Stimulated activated CD4-positive, alpha-beta T cell treated with anti-CD3 and anti-CD28 coated beads, TNF-alpha, amount 100 ng/mL, for 4 hours (primary cell): ENCODE measurements at places on chromosomes 6 and 20.

- DNase-seq: no peak
Measured at GRCh38 chr6:147287869-147288271, 83.7 kb downstream of the STXBP5 start.

GRCh38 chr20:40965671-40966070 lies 63.0 kb upstream of the TOP1 start:
- DNase-seq: no peak

- DNase-seq: no peak
Measured at GRCh38 chr6:168035661-168036545, 38.4 kb downstream of the KIF25 start.

DNA sequence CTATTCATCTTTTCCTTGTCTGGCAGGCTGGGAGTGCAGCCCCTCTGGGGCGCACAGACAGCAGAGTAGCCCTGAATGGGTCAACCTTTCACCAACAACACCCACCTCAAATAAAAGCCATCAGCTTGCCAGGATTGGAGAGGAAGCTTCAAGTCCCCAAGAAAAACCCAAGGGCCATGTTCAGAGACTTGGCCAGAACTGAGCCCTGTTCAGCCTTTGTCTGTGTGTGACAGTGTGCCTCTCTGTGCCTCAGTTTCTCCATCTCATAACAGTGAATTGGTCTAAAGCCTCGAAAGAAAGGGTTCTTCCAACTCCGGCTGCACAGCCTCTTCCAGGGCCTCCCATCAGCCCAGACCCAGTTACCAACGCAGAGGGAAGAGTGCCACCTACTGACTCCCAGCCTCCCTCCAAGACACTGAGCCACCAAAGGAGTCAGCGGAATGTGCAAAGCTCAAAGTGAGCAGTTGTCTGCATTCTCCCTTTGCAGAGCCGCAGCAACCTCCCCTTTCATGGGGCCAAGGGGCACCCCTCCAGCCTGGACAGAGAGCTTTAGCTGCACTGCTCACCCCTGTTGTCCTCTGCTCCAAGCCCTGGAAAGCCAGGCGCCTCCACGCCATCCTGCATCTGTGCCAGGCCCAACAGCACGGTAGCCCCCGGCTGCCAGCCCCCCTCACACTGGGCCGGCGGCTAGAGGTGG lies 82.7 kb upstream of the TOP1 start:
- DNase-seq: no peak

DNA sequence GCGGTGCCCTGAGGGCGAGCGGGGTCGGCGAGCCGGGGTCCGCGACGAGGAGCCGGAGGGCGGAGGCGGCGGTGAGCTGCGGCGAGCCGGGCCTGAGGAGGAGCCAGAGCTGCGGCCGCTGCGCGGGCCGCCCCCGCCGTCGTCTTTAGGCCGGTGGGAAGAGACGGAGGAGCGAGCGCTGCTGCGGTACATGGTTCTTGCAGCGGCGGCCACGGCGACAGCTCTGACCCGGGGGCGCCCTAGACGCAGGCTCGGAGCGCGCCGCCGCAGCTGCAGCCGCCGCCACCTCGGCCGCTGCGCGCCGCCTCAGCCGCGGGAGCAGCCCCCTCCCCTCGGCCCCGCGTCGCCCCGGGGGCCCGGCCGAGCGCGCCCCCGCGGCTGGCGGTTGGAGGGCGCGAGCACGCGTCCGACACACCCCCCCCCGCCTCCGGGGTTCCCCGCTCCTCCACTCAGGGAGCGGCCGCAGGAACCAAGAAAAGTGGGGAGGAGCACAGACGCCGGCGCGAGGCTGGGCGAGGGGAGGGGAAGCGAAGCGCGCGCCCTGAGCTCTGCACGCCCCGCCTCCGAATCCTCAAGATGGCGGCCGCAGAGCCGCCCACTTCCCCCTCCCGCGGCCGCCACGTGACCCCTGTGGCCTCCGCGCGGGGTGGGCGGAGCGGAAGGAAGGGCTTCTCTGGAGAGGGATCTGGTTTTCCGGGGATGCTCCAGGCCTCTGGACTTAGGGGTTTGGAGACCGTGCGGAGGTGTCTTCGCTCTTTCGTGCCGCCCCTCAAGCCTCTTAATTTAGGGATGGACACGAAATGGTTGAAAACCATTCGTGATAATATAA lies at the start of gene ZNF318:
TSS of gene ZNF318 (minus strand) at position 474 of the 829 bp plus-strand sequence. CDS start at position 192, 282 bp downstream.
- peak; percentile 86 for DNase-seq

DNA sequence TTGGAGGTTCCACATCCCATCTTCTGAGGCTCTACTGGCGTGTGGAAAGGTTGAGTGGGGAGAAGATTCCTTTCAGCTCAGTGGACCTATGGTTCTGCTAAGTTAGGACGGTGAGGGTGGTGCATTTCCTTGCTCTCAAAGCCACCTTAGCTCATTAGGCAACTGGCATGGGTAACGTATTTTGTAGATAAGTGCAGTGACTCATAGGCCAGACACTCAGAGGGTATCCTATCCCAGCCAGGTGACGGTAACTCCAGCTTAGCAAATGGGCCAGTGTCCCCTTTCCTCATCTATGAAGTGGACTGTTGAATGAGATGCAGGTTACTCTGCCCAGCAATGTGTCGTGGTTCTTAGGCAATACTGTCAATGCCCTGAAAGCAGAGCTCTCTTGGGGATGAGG lies 3.7 kb downstream of the RPS6KA2 start:
- no peak for DNase-seq

- DNase-seq: no peak
Measured at GRCh38 chr20:40293740-40294139, 395.3 kb downstream of the MAFB start.

DNA sequence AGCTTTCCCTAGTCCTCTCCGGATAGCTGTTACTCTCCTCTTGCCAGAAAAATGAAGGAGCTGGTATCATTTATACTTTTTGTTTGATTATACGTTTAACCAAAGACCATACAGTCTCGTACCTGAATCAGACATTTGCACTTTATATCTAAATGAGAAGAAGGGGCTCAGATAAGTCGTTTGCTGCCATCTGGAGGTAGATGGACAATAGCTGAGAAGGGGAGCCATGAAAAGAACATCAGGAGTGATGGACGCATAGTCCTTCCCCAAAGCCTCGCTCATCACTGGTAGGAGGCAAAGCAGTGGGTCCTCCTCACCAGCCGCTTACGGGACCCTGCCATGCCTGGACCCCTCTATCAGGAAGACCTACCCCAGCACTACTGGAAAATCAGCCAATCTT lies 45.4 kb downstream of the RPF2 start:
- DNase-seq: no peak

DNA sequence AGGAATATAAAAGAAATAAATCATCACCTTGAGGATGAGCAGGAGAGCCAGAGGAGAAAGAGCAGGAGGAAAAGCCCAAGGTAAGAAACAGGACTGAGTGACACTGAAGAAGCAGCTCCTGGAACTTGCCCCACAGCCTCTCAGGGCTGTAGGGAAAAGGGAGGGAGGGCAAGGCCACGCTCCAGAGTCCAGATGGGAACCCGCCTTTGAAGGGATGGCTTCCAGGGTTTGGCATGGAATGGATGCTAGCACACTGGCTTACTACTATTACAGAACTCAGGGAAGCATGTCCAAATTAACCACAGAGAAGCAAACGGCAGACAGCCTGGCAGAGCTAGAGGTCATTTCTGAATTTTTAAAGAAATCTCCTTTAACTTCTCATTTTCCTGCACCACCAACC lies 26.8 kb downstream of the RALGAPA2 start:
- no peak for DNase-seq

GRCh38 chr6:32102255-32102654 lies 6.9 kb downstream of the TNXB start:
- DNase-seq: no peak

GRCh38 chr20:16100111-16100510 lies 473.1 kb downstream of the KIF16B start:
- no peak for DNase-seq

DNA sequence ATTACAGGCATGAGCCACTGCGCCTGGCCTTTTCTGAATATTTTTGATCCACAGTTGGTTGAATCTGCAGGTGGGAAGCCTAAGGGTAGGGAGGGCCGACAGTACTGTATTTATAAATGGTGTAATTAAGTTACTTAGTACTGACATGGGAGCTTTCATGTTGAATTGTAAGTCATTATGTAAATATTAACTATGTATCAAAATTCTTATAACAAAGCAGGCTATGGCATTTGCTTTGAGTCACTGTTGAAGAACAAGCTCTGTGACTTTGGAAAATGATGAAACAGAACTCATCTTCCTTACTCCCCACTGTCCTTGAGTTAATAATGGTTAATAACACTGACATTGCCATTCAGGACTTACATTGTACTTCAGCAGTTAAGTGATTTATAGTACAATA lies 63.0 kb upstream of the TXNDC5 start:
- DNase-seq: no peak

DNA sequence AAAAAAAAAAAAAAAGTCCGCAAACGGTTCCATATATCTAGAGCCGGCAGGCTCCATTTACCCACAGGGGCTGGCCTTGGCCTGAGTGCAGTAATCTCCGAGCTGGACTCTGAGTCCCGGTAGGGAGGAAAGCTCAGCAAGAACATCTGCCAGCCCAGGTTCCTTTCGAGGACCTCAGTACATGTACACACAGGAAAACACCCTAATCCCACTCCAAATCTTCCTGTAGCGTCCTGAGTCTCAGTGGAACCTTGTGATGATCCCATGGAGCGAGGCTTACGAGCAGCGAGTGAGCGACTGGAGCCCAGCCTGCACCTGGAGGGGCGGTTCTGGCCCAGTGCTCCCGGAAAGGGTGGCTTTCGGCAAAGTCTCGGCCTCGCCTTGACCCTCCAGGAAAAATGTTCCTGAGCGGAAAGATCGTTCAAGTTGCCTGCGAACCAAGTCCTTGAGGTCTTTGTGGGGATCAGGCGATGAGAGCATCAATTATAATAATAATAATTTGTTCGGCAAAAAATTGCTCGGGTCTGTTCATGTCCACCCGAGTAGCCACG lies 32.1 kb downstream of the PRSS16 start:
- no peak for DNase-seq

- no peak for DNase-seq
Measured at GRCh38 chr6:73666393-73666792, 12.6 kb upstream of the SLC17A5 start.

DNA sequence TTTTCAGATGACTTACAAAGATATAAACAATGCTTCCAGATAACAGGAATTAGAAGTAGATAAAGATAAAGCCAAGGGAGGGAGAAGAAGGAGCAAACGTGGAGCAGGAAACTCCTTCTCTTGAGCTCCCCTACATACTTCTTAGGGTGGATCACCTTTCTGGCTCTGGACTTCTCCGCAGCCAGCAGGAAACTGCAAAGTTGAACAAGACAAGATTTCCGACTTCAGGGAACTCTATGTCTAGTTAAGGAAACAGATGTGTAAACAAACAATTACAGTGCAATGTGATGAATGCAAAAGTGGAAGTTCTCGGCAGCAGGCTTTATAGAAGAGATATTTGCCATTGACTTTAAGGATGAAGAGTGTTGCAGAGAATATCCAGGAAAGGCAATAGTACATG lies 134.0 kb upstream of the MARCKS start:
- no peak for DNase-seq

GRCh38 chr20:33791021-33791420 lies 20.1 kb upstream of the CHMP4B start:
- no peak for DNase-seq

DNA sequence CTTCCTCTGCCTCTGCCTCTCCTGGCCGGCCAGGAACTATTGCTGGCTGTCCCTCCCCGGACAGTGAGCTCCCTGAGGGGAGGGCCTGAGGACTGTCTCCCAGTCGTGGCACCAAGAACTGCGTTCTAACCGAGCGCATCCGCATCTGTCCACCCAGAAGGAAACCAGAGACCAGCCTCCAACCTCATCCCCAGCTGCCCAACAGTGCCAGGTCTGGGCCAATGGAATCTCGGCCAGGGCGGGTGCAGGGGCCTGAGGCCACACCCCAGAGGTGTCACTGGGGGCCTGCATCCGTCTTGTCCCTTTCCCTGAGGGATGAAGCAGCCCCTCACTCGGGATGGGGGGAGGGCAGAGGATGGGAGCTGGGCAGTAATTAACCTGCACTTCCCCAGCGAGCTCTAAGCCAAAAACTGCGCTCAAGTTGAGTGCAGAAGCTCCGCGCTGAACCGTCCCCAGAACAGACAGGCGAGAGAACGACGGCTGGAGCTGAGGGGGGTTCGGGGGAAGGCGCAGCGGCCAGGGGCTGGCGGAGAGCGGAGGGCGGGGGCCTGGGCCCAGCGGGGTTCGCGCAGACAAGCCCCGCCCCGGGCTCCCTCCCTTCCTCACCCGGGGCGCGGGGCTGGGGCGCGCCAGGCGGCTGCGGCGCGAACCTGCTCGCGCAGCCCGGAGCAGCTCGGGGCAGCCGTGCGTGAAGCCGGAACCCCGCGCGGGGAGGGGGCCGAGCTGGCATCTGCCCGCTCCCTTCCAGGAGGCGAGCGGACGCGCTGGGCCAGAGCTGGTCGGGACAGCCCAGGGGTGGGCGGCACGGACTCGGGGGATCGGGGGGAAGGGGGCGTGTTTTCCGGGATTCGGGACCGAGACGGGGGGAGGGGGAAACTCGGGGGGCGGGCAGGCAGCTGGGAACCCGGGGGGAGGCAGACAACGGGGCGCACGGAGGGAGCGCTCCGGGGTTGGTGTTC lies 1.4 kb downstream of the TFEB start:
- DNase-seq: peak; percentile 40

DNA sequence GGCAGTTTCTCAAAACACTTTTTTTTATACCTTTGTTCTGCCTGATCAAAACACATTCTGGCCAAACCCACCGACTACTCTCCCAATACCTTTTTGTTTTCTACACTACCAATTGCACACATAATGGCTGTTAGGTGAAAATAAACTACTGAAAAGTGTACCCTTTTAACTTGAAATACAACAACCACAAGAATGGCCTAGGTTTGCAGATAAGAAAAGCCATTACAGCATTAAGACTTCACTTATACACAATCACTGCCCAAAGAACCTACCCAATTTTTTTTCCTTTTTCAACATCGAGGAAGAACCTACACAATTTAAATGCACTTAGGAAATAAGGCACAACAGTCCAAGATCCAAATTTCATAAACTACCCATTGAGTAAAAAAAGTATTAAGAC lies 1.8 kb downstream of the SEC63 start:
- DNase-seq: no peak

DNA sequence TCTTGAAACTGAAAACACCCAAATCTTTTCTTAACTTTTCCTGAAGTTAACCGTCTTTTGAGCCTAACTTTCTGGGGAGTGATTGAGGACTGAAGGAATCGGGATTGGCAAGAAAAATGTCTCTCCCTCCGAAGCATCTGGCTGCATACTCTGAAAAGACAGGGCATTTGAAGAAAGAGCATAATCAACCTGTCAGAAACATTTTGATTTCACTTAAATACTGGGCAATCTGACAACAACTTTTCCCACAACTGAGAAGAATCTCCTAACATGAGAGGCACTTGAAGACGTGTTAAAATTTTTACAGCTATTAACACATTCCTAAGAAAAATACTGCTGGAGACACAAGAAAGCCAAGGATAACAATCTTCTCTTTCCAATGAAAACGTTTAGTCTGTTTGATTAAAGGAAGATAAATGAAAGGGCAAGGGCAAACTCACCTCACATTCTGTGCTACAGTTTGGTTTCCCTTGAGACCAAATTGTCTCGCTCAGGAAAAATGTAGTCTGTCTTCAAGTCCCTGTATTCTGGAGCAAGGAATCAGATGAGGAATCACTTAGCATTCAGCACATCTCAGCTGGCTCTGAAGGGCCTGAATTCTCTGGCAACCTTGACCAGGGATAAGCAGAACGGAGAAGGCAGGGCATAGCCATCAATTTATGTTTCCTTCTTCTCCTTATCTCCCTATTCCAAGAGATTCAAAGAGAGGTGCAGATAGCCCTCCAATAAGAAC lies 76.1 kb downstream of the TBX18 start:
- DNase-seq: no peak
